ENCODE measurements at places on chromosomes 1 and 21.
A peak's percentile ranks its signal among the peaks of the same experiment; 100 is the strongest.

DNA sequence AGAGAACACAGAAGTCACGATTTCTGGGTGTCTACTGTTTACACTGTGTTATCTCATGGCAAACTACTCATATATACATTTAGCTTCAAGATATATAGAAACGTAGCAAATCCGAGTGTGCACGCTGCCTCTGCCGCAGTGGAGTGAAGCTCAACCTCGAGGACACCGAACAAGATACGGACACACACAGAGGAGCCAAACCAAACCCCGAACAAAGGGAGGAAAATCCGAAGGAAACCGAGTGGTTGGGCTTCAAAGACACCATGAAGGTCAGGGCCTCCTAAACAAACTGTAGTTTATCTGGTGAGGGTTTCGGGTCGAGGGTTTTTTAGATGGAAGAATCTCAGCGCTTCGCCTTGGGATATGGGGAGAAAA, 34.5 kb downstream of the SLC45A1 start:
- DNase-seq = no peak

- no peak for DNase-seq
Observed at GRCh38 chr1:205589046-205589445, 42.8 kb downstream of the ELK4 start.

DNA sequence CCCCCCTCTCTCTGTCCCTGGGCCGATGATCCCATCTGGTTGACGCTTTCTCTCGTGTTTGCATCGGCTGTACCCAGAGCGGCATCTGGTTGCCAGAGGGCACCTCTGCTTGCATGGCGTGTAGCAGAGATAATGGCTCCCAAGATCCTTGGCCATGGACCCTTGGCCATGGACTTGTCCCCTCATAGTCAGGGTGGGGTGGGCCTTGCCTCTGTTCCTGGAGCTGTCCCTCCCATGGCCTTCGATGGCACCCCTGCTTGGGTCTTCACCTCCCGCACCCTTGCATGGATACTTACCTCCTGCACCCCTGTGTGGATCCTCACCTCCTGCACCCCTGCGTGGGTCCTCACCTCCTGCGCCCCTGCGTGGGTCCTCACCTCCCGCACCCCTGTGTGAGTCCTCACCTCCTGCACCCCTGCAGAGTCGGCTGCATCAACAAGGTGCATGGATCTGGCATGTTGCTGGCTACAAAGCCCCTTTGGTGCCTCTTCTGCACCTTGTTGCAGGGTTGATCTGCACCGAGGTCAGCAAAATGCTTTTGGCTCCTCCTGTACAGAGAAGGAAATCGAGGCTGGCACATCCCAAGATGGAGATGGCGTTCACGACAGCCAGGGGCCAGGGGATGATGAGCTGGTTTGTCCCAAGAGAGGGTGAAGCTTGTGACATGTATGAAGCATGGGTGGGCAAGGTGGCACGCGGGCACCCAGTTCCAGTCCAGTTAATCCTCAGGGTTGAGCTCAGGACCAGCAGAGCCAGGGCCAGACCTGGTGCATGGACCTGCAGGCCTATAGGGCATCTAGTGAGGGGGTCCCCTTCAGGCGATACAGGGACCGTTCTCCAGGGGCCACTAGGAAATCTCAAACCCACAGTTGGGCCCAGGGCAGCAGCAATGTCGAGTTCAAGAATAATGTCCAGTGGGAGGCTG, 46.1 kb upstream of the C1orf174 start:
- DNase-seq = no peak

DNA sequence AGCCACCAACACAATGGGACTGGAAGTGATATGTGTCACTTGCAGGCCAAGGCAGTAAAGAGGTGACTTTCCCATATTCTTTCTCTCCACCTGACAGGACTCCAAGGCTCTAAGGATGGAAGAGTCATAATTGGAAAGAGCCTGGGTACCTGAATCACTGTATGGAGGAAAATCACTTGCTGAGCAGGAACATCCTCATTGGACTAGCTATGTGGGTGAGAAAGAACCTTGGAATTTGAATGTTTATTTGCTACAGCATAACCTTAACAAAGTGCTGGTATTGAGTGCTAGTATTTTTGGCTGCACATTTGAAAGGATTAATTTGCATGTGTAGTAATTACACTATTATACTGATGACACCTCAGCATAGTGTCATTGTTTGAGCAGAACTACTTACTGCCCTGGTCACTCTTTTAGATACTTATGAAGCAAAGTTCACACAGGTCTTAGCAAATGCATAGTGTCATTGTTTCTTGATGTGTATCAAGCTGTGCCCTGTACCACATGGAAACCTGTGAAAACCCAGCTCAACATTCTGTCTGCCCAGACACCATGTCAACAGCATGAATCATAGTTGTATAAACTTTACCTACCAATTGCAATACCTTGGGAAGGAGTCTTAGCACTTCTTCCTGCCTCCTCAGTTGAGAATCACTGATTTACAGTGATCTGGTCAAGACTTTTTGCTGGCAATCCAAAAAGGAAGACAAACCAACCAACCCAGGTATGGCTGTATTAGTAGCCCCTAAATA, 5.1 kb upstream of the S100A10 start:
- DNase-seq = no peak

GRCh38 chr1:93874025-93874651, 4.9 kb downstream of the DNTTIP2 start:
- DNase-seq = no peak

DNA sequence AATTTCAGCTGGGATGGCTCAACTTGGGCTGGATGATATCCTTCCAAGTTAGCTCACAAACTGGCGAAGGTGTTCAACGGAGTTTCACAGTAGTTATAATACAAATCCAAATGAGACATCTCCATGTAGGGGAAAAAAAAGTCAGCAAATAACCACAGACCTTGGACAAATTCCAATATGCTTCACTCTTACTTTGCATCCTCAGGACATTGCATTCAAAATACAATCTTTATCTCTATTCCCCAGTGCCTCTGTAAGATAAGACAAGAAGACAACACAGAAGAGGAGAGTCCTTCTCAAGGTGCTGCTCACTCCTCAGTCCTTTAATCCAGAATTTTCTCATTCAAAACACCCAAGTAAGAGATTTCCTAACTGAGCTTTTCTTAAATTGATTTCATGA, 1797.7 kb downstream of the MRPL39 start:
- no peak for DNase-seq

GRCh38 chr1:39410915-39411436, 80.5 kb upstream of the BMP8A start:
- peak; percentile 40 for DNase-seq

- DNase-seq = no peak
Observed at GRCh38 chr1:162641114-162641513, 8.8 kb downstream of the DDR2 start.

DNA sequence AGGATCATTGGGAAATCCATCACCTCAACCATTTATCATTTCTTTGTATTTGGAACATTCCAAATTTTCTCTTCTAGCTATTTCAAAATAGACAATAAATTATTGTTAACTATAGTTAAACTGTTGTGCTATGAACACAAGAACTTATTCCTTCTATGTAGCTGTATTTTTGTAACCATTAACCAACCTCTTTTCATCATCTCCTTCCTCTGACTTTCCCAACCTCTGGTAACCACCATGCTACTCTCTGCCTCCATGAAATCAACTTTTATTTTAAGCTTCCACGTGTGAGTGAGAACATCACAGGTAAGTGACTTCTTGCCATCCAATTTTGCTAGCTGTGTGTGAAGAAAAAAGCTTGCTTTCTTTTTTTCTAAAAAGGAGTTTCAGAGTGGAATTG, 418 bp downstream of the IFI44L start:
- no peak for DNase-seq

- no peak for DNase-seq
Observed at GRCh38 chr21:29349702-29350101, 51.0 kb downstream of the BACH1 start.

GRCh38 chr21:39384674-39385298, 35.9 kb upstream of the HMGN1 start:
- DNase-seq = no peak

DNA sequence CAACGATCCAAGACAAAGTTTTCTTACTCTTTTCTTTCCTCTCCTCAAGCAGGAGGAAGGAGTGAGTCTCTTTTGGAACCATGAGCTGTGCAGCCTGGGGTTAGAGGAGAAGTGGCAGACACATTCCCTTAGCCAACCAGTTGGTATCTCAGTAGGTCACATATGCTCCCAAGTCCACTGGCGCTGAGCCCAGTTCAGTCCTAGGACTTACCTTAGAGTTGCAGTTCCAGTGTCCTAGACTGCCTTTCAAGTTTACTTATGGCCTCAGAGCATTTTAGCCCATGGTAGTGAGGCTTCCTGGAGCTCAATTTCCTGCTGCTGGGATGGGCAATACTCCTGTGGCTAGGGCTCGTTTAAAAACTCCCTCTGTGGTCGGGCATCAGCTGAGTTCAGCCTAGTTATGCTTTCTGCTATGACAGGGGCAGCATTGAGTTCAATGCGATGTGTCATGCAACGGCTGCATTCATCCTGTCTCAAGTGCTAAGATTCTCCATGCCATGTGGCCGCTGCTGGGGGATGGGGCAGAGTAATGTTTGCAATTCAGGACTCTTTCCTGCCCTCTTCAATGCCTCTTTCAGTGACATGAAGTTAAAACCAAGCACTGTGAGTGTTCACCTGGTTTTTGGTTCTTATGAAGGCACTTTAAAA, 103.8 kb downstream of the LRRC7 start:
- no peak for DNase-seq

GRCh38 chr1:156689953-156690674, 12.9 kb upstream of the NES start:
- no peak for DNase-seq

- no peak for DNase-seq
Observed at GRCh38 chr1:27561124-27561899, 42.6 kb downstream of the AHDC1 start.

GRCh38 chr1:96116731-96117130, 604.9 kb upstream of the PTBP2 start:
- DNase-seq = peak; percentile 14

- no peak for DNase-seq
Observed at GRCh38 chr1:211938561-211938997, 96.8 kb downstream of the INTS7 start.

- DNase-seq = no peak
Observed at GRCh38 chr1:32755098-32755809, 52.7 kb upstream of the SYNC start.

DNA sequence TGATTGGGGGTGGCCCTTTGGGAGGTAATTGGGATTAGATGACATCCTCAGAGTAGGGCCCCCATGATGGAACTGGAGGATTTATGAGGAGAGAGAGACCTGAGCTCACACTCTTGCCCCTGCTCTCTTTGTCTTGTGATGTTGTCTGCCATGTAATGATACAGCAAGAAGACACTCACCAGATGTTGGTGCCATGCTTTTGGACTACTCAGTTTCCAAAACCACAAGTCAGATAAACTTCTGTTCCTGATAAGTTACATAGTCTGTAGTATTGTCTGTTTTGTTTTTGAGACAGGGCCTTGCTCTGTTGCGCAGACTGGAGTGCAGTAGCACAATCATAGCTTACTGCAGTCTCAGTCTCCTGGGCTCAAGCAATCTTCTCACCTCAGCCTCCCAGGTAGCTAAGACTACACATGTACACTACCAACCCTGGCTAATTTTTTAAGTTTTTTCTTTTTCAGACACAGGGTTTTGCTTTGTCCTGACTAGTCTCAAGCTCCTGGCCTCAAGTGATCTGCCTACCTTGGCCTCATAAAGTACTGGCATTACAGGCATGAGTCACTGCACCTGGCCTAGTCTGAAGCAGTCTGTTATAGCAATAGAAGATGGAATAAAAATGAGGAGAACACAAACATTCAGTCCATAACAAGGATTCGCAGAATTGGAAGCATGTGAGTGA, 115.0 kb upstream of the GALNT2 start:
- DNase-seq = no peak

- no peak for DNase-seq
Observed at GRCh38 chr1:150053926-150054325, 13.7 kb upstream of the VPS45 start.

GRCh38 chr21:34075091-34075425, 1.7 kb downstream of the MRPS6 start:
- no peak for DNase-seq

GRCh38 chr1:162538815-162539431, 22.6 kb upstream of the UAP1 start:
- DNase-seq = no peak

DNA sequence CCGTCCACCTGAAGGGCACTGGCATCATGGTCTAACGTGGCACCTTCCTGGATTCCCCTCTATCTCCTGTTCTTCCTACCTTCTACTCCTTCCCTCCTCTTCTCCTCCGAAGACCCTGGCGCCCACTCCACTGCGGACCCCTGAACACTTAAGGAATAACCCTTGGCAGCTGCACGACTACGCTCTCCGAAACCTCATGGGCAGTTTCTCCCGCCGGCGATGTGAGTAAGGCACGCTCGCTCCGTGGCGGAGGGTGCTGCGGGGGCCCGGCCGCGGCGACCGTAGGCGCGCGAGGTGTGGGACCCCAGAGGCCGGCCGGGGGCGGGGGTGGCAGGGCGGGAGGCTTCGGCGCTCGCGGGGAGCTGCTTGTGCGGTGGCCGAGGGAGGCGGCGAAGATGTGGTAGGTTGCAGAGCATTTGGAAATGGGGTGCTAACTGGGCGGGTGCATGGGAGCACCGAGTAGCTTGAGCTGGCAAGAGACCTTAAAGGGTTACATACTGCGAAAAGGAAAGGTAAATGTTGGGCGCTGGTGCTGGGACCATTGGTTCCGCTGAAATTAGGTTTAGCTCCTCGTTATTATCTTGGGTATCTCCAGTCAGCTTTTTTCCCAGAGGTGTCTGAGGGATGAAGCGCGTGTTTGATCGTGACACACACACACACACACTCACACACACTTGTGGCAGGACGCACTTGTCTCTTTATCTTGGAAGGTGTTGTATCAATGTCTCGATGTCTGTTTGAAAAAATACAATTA, 876 bp downstream of the LRRC7 start:
- DNase-seq = no peak

GRCh38 chr1:184021728-184022127, 15.8 kb downstream of the COLGALT2 start:
- DNase-seq = no peak

DNA sequence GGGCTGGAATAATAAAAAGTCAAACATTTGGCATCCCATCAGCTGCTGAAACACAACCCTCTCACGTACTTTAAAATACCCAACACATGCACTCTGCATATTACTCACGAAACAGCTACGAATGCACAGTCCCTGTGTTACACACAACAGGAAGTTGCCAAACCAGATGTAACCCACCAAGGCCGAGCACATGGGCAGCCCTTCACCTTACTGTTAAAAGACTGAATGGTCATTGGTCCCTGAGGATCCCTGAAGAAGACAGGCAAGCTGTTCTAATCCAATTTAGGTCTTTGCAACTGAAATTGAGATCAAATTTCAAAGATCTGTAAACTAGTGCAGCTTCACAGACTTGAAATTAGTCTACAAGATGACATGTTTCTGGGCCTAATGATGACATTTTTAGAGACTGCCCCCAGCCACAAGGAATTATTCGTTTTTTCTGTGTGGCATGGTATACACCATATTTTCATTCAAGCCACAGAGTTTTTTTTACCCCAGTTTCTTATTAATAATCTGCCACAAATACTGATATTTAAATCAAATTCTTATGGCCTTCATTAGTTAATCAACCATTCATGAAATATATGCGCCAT, 25.6 kb upstream of the IER5 start:
- DNase-seq = no peak

GRCh38 chr1:173870252-173871075, 2.3 kb downstream of the ZBTB37 start:
- DNase-seq = no peak

GRCh38 chr1:214469290-214469689, 82.1 kb downstream of the PTPN14 start:
- no peak for DNase-seq

Measured in SK-N-MC (cell line).